ENCODE measurements at places on chromosomes 2 and 18.
A peak's percentile ranks its signal among the peaks of the same experiment; 100 is the strongest.

- DNase-seq = no peak
Measured at GRCh38 chr2:234254783-234255521, 204.4 kb downstream of the SPP2 start.

DNA sequence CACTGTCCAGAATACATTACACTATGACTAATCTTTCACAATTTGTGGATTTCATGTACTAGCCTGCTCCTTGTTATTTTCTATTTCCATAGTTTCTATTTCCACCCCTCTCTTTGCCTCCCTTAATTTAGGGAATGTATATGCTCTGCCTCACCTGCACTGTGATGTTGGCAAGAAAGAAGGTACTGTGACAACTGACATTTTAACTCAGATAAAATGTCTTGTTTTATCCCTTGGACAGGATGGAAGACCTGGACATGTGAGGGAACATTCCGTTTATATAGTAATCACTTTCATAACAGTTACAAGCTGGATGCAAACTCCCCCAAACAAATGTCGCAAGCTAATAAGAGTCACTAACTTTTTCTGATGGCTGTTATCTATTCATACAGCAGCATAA is 21.5 kb upstream of the DSG3 start:
- DNase-seq = no peak

DNA sequence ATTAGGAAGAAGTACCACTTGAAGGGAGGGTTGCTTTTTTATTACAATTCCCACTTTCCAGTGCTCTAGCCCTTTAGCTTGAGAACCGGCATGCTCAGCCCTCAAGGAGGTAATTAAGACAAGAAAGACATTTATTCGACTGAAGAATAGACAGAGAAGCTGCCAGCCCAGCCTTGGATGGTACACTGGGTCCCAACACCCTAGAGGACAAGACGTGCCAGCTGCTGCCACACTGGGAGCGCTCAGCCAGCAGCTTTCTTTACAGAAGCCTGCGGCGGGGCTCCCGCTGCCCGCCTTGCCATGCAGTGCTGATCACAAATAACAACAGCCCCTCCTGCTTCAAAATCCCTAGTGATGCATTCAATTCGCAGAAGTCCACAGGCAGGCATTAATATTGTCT is 746.3 kb upstream of the RAB6C start:
- DNase-seq = no peak

DNA sequence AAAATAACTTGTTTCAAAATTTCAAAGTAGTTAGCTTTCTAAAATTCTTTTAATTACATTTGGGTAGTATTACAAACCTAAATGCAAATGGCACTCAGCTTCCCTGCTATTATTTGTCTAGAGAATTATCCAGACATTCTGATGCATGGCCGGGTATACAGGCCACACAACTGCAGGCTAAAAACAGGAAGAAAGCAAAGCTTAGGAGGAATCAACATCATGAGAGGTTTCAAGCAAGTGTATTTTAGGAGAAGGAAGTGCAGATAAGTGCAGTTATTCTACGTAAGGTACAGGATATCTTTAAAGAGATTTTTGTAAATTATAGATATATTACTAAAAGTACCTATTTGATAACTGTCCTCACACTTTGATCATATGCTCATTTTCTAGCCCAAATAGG is 46.8 kb upstream of the RNU4ATAC start:
- DNase-seq = no peak

GRCh38 chr2:232854082-232854481 is 16.0 kb upstream of the SNORC start:
- DNase-seq = no peak

GRCh38 chr18:76246590-76246989 is 248.5 kb downstream of the ZNF516 start:
- peak; percentile 44 for DNase-seq

DNA sequence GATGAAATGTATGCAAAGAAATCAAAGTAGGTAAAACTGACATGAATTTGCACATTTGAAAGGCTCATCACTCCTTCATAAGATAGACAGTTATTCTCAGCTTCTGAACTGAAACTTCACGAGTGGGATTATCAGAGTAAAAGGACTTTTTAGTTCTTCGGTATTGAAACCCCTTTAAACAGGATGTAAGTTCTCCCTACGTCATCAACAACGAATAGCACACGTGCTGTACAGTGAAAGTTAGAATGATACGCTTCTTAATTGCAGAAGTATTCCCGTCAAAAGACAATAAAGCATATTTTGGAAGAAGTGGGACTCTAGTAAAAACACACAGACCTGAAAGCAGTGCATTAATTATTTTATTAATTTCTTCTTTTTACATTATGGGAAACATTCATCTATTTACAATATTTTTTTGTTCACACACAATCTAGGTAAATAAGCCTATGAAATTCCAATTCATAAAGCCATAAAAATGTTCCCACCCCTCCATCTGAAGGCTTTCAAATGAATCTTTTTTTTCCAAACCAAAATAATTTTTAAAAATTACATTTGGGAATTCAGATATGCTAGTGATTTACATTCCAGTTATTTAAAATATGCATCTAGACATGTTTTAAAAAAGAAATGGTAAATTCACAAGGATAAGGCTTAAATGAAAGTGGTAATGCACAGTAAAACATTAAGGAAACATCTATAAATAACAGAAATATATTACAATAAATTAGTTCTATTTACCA is 45.9 kb downstream of the TGIF1 start:
- no peak for DNase-seq

DNA sequence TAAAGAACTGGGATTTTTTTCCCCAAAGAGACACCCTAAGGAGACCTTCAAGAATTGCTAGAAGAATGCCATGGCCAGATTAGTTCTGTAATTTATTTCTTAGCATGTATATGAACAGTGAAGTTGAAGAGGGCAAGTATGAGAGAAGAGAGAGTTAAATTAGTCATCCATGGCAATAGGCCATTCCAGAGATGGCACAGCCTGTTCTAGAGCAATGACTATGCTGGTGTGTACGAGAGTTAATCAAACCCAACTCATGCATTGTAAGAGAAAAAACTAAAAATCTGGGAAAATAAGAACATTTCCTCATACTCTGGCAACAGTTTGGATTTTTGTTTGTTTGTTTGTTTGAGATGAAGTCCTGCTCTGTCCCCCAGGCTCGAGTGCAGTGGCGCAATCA is 112.1 kb upstream of the PIK3C3 start:
- DNase-seq = no peak

GRCh38 chr2:128303911-128304310 is 14.8 kb downstream of the HS6ST1 start:
- no peak for DNase-seq

Measured in right hindlimb (tissue), 1 donor.